Peyer's patch (tissue), 4 donors: ENCODE measurements at places on chromosomes 1 and 21. TPM values are rescaled to one million over a fixed set of nuclear protein-coding genes. Genes with fewer than 3 reads are reported as not detected.

GRCh38 chr21:32824950-32825349 is 53.4 kb upstream of the PAXBP1 start:
- DNase-seq: no peak

DNA sequence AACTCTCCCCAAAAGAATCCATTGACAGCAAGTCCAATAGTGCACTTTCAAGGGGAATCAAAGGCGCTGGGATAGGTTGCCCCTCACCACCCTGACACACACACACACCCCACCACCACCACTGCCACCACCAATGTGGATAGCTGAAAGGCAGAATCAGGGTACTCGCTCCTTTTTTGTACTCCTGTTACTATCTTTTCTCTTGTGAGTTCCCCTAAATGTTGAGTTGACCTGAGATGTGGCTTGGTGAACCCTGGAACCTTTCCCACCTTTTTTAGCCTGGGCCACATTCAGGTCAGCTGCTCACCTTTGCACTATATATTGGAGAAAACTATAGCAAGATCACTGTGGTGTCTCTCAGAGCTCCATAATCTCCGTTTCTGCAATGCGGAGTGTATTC is 3.9 kb downstream of the S100A8 start:
- DNase-seq: no peak

Gene MCOLN2
- 5.6 TPM for total RNA-seq

DNA sequence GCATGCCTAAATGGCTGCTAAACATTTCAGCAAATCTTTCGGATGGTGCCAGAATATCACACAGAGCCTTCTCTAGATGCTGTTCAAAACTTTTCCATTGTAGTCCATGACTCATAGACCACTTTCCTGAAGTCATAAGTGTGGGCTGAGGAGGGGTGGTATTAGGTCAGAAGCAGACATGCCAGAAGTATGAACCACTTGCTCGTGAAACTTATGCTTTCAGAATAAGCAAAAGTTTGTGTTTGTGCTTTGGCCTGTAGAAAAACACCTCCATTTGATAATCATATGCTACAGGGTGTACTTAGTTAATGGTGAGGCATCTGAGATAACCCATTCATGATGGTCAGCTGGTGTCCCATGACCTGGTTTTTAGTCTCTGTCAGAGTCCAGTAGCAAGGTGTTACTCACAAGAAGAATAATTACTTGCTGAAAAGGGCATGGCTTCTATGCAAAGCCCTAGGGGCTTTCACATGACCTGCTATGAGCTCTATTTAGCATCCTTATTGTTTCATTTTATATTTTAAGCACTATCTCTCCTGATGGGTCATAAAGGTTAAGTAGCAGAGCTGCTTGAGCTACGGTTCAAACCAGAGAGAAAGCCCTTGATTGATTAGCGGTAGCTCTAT is 183.1 kb upstream of the IVNS1ABP start:
- DNase-seq: no peak

Gene TNNI3K
- not detected for total RNA-seq

DNA sequence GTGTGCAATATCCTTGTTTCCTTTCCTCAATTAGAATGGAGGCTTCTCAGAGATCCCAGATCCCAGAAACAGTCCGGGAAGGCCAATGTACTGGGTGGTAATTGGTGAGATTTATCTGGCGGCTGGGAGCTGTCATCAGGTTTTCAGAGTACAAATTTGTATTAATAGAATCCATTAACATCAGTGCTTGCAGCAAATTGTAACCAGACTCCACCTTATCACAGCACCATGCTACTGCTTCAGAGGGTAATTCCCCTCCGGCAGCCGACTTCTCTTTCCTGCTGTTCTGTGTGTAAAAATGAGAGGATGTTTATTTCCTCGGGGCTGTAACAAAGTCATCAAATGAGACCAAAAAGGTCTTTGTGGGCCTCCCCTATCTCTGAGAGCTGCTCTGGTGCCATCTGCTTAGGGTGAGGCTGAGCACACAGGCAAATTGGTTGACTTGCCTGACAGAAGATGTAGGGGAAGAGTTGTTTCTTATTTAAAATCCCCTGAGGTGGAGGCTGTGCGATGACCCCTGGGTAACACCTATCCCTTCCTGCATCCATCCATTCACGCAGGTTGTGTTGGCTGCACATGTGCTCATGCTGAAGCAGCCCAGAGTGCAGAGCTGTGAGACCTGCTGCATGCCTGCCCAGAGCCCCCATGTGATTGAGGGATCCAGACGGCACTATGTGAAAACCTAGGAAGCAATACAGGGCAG is 19.2 kb downstream of the NFASC start:
- DNase-seq: no peak

Gene LAMC2
- 29.7 TPM for total RNA-seq

DNA sequence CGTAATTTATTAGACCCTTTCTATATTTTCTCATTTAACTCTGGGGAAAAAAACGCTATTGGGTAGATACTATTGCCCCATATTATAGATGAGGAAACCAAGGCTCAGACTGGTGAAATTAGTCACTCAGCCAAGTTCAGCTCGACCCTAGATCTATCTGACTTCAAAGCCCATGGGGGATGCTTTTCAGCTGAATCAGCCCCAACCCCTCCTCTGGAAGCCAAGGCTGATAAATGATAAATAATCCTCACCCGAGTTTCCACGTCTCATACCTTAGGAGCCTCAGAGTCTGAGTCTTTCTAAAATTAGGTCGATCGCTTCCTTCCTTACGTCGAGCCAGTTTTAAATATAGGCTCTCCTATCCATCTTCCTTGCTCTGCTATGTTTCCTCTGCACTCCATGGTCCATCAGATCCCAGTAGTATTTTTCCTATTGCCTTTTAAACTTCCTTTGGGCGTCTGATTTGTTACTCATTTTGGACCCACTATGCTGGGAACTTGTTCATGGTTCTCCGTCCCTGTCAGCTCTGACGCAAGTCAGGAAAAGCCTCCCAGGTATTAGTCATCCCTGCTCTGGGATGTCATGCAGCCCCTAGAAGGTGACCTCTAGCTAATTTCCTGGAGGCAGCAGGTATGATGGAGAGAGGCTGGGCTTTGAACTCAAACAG is 122.8 kb downstream of the PLPP3 start:
- no peak for DNase-seq

GRCh38 chr1:202291001-202291400 is 50.7 kb downstream of the UBE2T start:
- DNase-seq: no peak

GRCh38 chr21:28640326-28640725 is 352.4 kb downstream of the LTN1 start:
- DNase-seq: no peak

- DNase-seq: no peak
Observed at GRCh38 chr21:15206514-15206913, 141.7 kb upstream of the NRIP1 start.

GRCh38 chr1:16717336-16718098 is 22.8 kb upstream of the RNU1-4 start:
- DNase-seq: peak; percentile 17

Gene FAM72A
- not detected for total RNA-seq

DNA sequence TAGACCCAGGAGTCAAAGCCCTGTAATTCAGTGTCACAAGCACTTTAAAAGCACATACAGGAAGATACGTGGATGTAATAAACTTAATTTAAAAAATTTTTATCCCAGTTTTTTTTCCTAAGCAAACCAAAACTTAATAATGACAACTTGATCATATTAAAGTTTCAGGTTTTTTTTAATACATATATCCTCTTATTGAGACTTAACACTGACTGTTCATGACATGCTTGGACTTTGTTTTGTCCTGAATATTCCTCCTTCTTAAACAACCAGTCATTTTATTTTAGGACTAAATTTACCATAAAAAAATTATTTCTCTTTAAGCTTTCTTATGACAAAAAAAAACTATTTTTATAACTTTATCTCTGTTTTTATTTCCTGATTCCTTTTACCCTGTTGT is 64.1 kb downstream of the WDR4 start:
- DNase-seq: no peak

DNA sequence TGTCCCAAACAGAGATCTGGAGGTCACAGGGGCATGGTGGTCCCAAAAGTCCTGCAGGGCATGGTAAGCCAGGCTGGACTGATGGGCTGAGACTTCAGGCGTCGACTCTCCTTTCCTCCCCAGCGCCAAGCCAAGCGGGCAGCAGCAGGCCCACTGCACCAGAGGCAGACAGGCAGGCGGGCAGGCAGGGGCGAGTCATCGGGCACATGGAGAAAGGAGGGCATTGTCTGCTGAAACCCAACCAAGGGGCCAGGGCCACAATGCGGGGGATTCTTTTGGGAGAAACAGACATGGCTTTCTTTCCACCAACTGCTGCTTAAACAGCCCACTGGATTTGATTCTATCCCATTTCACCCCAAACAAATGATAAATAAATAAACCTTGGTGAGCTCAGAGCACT is 46.2 kb downstream of the TRABD2B start:
- no peak for DNase-seq

Gene TMEM269
- total RNA-seq: not detected

DNA sequence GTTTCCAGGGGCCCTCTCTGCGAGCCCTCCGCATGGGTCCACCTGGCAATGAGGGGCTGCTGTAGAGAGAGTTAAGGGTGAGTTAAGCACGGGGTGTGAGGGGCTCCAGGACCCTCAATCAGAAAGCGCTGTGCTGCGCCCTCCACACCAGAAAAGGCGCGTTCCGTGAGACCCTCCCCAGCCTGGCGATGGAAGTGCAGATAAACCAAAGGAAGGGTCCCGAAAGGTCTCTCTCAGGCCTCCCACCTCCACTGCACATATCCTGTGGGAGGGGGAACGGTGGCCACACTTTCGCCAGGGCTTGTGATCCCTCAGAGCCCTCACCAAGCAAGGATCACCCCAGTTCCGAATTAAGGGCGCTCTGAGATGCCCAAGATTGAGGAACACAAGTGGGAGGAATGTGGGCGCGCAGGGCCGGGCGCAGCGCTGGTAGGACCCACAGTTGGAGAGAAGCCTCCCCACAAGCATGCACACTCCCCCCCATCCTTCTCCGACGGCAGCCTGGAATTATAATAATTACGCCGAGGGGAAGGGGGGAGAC is 1.1 kb downstream of the WNT3A start:
- peak; percentile 9 for DNase-seq

GRCh38 chr1:12629511-12629956 is 11.5 kb upstream of the DHRS3 start:
- DNase-seq: no peak

GRCh38 chr1:185238447-185238846 is 78.6 kb downstream of the IVNS1ABP start:
- DNase-seq: no peak

DNA sequence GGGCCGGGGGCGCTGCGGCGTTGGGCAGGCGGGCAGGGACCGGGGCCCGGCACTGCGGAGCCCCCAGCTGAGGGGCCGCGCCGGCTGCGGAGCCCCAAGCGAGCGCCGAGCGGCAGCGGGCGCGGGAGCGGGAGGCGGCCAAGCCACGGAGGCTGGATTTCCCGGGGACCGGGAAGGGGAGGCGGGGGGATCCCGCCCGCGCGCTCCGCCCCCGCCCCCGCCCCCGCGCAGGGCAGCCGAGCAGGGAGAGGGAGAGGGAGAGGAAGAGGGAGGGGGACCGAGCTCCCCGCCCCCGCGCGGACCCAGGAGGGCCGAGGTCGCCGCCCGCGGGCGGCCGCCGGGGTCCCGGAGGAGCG is at the start of gene DLGAP3:
Gene DLGAP3, minus strand, starts transcription at position 154 of the 356 bp plus-strand sequence. CDS start 24,267 bp downstream, outside the sequence.
- no peak for DNase-seq

DNA sequence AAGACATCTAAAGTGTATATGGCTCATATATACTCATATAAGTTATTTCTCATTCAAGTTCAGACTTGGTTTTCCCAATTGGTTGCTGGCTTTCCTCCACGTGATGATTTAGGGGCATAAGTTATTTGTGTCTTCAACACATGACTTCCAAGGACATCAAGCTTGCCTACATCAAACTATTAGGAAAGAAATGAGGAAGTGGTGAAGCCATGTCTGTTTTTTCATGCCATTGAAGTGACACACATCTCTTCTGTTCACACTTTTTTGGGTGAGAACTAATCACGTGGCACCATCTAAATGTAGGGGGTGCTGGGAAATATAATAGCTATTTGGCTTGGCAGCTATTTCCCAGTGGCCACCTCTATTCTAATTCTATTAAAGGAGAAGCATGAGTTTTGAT is 282.1 kb downstream of the OMA1 start:
- no peak for DNase-seq

Gene PGLYRP4
- not detected for total RNA-seq
